ENCODE measurements at places on chromosomes 5 and 9.
A peak's percentile ranks its signal among the peaks of the same experiment; 100 is the strongest.

DNA sequence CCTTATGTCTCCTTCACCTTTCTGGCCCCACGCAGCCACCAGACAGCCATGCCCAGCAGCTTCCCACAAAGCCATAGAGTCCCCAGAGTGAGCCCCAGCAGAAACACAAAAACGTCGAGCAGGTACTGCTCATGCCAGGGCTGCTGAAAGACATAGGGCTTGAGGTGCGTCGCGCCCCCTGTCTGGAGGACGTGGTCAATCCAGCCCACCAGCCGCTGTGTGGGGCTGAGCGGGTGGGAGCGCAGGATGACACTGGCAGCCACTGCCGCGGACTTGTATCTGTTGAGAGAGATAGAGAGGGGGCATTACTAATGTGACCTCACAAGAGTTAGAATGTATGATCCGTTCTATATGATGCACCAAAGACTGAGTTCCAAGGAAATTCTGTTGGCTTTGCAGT, 31.0 kb downstream of the UGT3A2 start:
- no peak for DNase-seq

- DNase-seq = no peak
Observed at GRCh38 chr9:101062686-101063085, 34.2 kb downstream of the PLPPR1 start.

DNA sequence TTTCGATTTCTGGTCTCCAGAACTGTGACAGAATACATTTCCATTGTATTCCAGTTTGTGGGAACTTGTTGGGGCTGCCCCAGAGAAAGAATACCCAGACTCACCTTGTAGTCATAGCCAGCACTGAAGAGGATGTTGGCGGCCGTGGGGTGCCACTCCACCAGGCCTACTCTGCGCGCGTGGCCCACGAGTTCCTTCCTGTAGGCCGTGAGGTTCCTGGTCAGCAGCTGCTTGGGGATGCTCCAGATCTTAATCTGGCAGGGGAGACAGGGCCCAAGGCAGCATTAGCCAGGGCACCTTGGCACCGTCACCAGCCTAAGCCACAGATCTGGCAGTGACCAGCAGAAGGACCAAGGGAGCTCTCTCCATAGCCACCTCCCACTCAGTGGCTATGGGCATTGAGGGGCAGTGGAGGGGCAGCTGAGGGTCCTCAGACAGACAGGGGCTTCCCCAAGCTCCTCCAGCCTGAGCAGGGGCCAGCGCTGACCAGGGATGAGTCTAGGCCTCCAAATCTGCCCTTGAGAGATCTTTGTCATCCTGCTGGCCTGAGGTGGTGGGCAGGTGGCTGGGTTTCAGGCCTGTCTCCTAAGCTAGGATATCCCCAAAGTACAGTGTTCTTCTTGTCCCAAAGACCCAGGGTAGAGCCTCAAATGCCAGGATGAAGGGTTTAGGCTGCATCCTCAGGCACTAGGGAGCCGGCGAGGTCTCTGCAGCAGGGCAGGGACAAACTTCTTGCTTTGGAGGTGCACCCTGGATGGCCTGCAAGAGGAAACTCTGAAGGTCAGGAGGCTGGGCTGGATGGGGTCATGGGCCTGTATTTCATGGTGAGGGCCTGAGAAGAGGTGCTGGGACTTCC, 15.9 kb upstream of the TRIM14 start:
- DNase-seq = no peak

- no peak for DNase-seq
Observed at GRCh38 chr5:123083298-123083697, 5.7 kb upstream of the PRDM6 start.

GRCh38 chr9:93587651-93588347, 11.4 kb downstream of the PHF2 start:
- DNase-seq = no peak

DNA sequence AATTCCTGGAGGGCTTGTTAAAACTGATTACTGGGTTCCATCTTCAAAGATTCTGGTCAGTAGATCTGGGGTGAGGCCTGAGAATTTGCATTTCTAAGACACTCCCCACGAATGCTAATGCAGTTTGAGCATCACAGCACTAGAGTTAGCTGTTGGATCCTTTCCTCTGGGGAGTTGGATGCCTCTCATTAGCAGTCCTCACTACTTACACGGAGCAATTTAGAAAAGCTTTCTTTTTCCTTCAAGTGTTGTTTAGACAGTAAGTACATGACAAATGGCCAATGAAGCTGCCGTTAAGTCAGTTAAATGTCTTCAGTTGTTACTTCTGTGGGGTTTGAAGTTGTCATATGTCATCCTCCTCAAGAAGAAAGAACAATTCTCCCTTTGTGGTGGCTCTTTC, 74.9 kb upstream of the HMHB1 start:
- DNase-seq = no peak

DNA sequence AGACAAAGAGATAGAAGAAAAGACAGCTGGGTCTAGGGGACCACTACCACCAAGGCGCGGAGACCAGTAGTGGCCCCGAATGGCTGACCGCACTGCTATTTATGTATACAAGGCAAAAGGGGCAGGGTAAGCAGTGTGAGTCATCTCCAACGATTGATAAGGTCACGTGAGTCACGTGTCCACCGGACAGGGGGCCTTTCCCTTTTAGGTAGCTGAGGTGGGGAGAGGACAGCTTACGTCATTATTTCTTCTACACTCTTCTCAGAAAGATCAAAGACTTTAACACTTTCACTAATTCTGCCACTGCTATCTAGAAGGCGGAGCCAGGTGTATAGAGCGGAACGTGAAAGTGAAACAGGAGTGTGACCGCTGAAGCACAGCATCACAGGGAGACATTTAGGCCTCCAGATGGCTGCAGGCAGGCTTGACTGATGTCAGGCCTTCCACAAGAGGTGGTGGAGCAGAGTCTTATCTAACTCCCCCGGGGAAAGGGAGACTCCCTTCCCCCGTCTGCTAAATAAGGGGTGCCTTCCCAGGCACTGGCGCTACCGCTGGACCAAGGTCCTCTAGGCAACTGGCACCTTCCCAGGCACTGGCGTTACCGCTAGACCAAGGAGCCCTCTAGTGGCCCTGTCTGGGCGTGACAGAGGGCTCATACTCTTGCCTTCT, 6.1 kb upstream of the PRR16 start:
- DNase-seq = peak; percentile 65

DNA sequence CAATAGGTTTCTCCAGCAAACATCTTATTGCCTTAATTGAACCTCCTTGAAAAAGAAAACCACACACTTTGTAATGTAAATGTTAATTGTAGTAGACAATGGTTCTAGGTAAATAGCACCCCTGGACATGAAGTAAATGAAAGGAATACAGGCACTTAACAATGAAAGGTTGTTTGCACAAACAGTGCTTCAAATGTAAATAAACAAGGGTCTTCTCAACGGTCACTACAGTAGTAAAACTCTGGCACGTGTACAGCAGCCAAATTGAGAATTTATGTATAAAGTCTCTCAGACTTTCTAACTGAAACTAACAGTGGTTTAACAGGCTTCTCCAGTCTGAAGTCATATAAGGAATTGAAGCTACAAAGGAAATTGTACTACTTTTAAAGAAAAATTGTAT, 218.3 kb downstream of the MEF2C start:
- DNase-seq = no peak

- no peak for DNase-seq
Observed at GRCh38 chr9:23551311-23551721, 274.7 kb downstream of the ELAVL2 start.

DNA sequence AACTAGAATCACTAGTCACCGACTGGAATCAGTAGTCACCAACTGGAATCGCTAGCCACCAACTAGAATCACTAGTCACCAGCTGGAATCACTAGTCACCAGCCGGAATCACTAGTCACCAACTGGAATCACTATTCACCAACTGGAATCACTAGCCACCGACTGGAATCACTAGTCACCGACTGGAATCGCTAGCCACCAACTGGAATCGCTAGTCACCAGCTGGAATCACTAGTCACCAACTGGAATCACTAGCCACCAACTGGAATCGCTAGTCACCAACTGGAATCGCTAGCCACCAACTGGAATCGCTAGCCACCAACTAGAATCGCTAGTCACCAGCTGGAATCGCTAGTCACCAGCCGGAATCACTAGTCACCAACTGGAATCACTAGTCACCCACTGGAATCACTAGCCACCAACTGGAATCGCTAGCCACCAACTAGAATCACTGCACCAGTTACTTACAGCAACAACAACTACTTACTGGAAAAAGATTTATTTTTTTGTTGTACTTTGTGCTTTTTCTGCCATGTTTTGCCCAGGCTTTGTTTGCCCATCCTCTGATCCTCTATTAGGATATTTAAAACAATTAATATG, 25.7 kb upstream of the FLT4 start:
- no peak for DNase-seq

DNA sequence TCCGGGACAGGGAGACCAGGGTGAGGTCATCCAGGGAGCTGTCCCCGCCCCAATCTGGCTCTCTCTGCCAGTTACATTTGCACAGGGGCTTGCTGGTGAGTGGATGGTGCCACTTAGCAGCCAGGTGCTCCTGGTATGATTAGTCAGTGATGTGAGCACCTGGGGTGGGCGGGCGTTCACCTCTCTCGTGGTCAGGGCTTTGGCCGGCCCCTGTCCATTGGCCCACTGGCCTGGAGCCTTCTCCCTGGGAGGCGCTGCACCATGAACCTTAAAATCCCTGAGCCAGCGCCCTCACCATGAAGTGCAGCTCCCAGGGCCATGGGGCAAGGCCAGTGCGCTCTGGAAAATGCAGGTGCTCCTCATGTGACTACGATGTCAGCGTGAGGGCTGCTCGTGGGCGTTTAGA, 2.0 kb downstream of the NKD2 start:
- no peak for DNase-seq

DNA sequence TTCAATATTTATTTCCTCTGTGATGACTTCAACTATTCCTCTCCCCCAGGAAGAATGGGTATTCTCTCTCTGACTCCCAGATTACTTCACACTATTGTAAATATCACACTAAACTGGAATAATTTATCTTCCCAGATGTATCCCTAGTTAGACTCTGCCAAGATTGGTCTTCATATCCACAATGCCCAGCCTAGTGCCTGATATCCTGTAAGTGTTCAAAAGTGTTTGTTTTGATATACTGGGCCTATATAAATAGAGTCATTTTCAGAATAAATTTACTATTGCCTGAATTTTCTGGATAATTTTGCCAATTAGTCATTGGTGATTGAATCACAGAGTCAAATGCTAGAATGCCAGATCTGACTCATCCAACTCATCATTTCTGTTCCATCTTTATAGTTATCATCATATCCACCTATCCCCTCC, 143.7 kb upstream of the TNC start:
- no peak for DNase-seq

- DNase-seq = no peak
Observed at GRCh38 chr5:13246053-13246452, 698.4 kb downstream of the DNAH5 start.

GRCh38 chr5:7000310-7000709, 287.1 kb downstream of the TENT4A start:
- no peak for DNase-seq

- no peak for DNase-seq
Observed at GRCh38 chr5:149406203-149406978, 27.3 kb upstream of the IL17B start.

DNA sequence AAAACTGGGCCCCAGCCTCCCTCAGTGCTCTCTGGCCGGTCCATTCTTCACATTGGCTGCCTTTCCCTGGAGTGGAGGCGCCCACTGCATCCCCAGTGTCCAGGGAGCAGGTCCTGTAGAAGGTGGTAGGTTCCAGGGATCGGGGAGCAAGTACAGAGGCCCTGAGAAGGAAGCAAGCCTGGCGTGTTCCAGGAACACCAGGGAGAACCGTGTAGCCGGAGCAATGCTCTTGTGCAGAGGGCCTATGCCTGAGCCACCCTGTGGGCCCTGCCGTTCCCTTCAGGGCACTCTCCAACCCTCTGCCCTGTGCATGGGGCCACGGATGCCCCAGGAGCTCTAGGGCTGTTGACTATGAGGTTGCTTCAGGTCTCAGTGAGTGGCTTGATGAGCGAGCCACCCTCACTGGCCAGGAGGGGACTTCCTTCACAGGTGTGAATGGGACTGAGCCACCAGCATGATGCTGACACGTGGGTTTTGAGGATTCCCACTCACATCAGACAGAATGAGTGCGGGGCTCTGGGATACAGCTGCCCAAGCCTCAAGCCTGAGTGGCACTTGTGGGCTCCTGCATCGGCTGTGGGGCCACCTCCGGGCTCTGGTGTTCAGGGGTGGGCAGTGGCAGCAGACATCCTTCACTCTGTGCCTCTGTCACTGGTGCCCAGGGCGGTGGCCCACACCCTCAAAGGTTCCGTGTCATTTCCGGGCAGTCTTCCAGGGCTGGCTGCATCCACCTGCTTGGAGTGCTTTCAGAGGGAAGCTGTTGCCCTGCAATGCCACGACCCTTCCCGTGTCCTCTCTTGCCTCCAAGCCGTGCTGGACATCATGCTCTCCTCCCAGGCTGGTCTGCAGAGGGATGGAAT, 54.4 kb downstream of the ADAMTS2 start:
- no peak for DNase-seq

GRCh38 chr5:126615286-126615685, 14.5 kb downstream of the PHAX start:
- no peak for DNase-seq

DNA sequence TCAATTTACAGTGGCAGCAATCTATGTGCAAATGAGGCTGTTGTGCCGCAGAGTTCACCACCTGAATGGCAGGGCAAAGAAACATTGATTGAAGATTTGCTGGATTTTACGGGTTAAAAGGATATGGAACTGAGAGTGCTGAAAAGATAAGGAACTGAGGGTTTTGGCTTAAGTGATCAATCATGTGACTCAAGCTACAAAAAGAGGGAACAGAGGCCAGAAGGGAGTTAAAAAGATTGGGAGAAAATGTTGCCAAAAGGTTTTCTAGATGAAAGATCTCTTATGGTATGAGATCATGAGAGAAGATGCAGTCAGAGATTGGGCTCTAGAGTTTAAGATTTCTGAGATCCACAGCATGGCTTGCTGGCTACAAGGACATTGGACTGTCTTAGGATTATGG, 7.9 kb upstream of the RIMOC1 start:
- no peak for DNase-seq

- DNase-seq = no peak
Observed at GRCh38 chr9:136799079-136799853, 3.1 kb downstream of the CCDC183 start.

- DNase-seq = no peak
Observed at GRCh38 chr5:72383726-72384125, 63.6 kb downstream of the PTCD2 start.

DNA sequence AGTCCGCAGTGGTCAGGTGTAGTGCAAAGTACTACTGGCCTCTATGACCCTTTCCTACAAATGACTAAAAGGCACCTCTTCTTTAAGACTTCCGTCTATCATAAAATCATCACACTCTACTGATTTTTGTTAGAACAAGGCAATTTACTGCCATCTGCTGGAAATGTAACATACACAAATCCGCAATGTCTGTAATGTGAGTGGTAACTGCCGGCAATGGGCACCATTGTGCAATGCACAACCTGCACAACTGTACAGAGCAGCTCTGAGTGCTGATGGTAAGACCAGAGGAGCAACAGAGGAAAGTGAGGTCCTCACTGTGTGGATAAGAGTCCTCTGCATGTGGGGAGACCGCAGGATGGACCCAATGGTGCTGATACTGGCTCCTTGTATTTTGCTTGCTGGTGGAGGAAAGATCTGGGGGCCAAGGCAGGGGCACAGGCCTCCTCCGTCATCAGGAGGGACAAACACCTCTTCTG, 103.7 kb downstream of the ATPSCKMT start:
- DNase-seq = peak; percentile 4

GRCh38 chr5:78824831-78825281, 160.3 kb downstream of the ARSB start:
- no peak for DNase-seq
